ENCODE measurements at places on chromosomes 6 and 20.

- DNase-seq = no peak
Observed at GRCh38 chr6:137765059-137765458, 102.0 kb upstream of the TNFAIP3 start.

- no peak for DNase-seq
Observed at GRCh38 chr20:54345301-54345724, 130.1 kb upstream of the DOK5 start.

DNA sequence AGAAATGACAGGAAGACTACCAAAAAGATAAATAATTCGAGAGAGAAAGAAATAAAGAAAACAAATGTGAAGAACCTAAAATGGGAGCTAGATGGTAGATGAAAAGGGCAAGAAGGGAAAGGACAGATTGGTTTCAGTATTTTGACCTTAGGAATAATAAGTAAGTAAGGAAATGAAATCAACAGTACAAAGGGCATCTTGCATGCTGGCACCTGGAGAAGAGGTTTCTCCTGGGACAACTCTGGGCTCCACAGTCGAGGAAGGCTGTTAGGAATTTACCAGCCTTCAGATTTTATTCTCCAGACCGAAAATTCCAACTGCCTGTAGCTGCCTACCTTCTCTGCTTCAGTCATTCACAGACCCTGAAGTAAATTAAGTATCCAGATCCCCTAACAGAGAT lies 80.5 kb downstream of the SMLR1 start:
- no peak for DNase-seq

- peak; percentile 77 for DNase-seq
Observed at GRCh38 chr6:73519926-73520687, 725 bp downstream of the EEF1A1 start.

DNA sequence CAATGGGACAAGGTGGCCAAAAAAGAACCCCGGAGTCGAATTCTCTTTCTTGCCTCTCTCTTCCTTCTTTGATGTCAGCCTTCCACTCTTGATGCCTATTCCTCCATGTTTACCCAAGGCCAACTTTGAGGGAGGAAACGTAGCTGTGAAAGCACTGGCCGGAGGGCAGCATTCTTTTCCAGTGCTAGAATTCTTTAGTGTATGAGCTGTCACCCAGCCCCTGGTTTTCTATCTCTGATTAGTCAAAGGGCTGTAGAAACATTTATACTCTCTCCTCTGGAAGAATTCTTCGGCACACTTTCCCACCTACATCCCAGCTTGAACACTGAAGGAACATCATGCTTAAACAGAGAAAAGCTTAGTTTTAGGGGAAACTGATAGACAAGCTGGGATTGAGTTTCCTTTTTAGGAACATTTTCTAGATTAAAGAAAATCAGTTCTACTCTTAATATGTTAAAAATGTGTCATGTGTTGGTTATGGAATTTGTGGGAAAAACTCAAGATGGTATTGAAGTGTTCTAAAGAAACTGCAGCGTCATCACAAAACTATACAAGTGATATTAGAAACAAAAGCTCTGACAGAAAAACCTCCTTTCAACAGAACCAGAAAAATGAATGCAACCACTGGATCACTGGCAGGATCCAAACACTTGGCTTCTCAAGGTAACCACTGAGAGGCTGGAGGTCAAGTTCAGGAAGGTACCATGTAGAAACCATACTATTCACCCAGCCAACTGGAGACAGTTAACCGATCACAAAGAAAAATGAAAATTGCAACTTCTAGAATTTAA lies 20.7 kb upstream of the UTRN start:
- no peak for DNase-seq

DNA sequence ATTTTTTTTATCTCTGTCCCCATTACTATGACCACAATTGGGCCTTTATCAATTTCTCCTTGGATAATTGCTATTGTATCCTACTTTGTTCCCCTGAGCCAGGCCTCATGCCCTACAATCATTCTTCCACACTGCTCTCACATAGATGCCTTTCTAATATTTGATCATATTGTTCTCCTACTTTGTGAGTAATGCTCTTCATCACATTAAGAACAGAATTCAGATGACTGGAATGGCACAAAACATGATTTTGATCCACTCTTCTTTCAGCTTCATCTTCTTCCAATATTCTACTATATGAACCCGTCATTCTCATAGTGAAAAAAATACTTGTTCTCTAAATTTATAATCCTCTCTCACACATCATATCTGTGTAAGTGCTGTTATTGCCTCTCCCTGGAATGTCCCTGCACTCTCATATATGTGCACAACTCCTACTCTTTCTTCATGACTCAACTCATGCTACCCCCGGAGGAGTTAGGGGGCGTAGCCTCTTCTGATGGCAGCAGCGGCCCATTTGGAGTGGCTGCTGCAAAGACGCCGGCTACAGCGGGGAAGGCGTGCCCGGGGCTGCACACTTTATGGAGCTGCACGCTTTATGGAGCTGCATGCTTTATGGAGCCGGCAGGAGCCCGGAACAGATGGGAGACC lies 25.3 kb upstream of the HACE1 start:
- no peak for DNase-seq

Measured in stimulated activated CD4-positive, alpha-beta T cell treated with anti-CD3 and anti-CD28 coated beads, Interleukin-15, amount 100 ng/mL, for 48 hours (primary cell).